ENCODE measurements at places on chromosomes 2 and 18.

DNA sequence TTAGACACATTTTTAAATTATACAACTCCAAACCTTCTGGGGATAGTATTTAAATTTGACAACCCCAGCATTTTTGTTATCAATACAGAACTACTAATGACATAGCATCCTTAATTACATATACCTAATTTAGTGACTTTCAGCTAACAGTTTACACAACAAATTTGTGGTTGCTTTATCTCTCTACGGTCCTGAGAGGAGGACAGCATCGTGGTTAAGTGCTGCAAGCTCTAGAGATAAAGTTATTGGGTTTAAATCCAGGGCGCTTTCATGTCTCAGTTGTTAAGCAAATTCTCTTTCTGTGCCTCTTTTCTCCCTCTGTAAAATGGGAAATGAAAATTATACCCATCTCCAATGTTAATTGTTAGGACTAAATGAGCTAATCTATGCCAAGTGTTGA is 129.3 kb downstream of the METTL4 start:
- H3K4me1 ChIP-seq = no peaks in the 10 kb centered on the region
- no peak overlapping the region for H3K4me3 ChIP-seq
- DNase-seq = no peak
- no peaks in the 10 kb centered on the region for H3K36me3 ChIP-seq
- H3K27me3 ChIP-seq = no peaks in the 10 kb centered on the region

GRCh38 chr18:33833842-33834241 is 255.8 kb downstream of the ASXL3 start:
- H3K27ac ChIP-seq = no peak overlapping the region
- H3K4me1 ChIP-seq = no peaks in the 10 kb centered on the region
- no peaks in the 10 kb centered on the region for H3K36me3 ChIP-seq
- DNase-seq = no peak
- H3K4me3 ChIP-seq = no peak overlapping the region

GRCh38 chr2:26946841-26947784 is 23.3 kb upstream of the MAPRE3 start:
- no peaks in the 10 kb centered on the region for H3K36me3 ChIP-seq
- no peaks in the 10 kb centered on the region for H3K27me3 ChIP-seq

DNA sequence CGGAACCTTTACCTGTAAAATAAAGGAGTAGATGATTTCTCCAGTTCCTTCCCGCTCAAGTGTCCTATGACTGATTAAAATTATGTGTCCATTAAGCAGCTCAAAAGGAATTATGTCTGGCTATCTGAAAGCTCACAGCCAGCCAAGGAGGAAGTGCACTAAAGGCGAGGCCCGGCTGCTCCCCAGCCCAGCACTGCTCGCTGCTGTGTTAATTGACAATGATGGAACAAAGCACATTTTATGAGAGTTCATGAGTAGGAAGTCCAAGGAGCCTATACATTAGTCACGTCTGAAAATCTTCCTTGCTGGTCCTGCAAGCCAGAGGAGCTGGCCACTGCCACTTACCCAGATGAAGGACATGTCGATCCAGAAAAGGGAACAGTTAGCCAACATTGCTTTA is 14.3 kb downstream of the TTC32 start:
- H3K4me3 ChIP-seq = no peak overlapping the region
- no peak overlapping the region for H3K27ac ChIP-seq
- H3K4me1 ChIP-seq = no peaks in the 10 kb centered on the region
- no peak for DNase-seq

- H3K4me1 ChIP-seq = peaks cover 43% of the 10 kb centered on the region
- no peaks in the 10 kb centered on the region for H3K36me3 ChIP-seq
- no peak overlapping the region for H3K4me3 ChIP-seq
- H3K27me3 ChIP-seq = no peaks in the 10 kb centered on the region
These were observed 2.0 kb downstream of the GALNT3 start for GRCh38 chr2:165792104-165792454.

GRCh38 chr2:70643715-70644114 is 90.1 kb upstream of the TGFA start:
- no peaks in the 10 kb centered on the region for H3K36me3 ChIP-seq
- H3K4me1 ChIP-seq = no peaks in the 10 kb centered on the region
- peaks cover 8% of the 10 kb centered on the region for H3K27me3 ChIP-seq
- H3K27ac ChIP-seq = no peak overlapping the region

- H3K4me3 ChIP-seq = no peak overlapping the region
- H3K27ac ChIP-seq = no peak overlapping the region
- no peak for DNase-seq
- H3K36me3 ChIP-seq = no peaks in the 10 kb centered on the region
- no peaks in the 10 kb centered on the region for H3K27me3 ChIP-seq
These were observed 395.2 kb downstream of the CMPK2 start for GRCh38 chr2:6470518-6470917.

DNA sequence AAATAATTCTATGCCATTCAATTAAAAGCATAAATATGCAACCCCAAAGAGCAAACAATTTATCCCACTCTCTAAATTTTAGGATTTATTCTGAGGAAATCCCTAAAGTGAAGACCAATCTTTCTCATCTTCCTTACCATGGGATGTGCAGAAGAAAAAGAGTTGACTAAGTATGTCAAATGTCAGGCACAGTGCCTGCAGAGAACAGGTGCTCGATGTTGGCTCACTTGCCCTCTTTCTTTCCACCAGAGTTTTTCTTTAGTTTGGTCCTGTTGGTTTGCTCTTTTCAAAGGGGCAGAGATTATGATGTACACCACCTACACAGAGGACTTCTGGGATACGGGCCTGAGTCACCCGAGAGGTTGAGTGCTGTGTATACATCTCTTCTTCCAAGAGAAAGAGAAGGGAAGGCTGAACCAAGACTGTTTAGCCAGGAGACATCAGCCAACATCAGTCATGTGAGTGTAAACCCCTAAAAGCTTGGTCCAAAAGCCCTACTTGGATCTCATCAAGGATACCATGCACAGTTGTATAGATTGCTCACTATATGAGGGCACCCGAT is 51.7 kb downstream of the SUMO1 start:
- no peaks in the 10 kb centered on the region for H3K27me3 ChIP-seq
- no peaks in the 10 kb centered on the region for H3K4me1 ChIP-seq
- H3K4me3 ChIP-seq = no peak overlapping the region

DNA sequence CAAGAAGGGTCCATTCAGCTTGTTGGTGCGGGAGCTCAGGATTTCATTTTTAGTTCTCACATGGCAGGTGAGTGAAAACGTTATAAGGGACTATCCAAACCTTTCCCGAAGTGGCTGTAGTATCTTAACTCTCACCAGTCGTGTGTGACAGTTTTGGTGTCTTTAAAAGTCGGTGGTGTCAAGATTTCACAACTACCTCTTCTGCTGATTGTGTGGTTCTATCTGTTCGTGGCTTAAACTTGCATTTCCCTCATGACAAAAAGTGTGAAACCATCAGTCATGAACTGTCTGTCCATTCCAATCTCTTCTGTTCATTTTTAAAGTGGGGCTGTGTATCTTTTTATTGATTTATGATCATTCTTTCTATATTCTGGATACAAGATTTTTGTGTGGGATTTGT is 3.8 kb upstream of the AQP12B start:
- no peaks in the 10 kb centered on the region for H3K36me3 ChIP-seq
- no peaks in the 10 kb centered on the region for H3K4me1 ChIP-seq
- H3K4me3 ChIP-seq = no peak overlapping the region
- no peak for DNase-seq
- no peaks in the 10 kb centered on the region for H3K27me3 ChIP-seq

- no peaks in the 10 kb centered on the region for H3K36me3 ChIP-seq
- H3K27me3 ChIP-seq = no peaks in the 10 kb centered on the region
- H3K4me3 ChIP-seq = peak overlapping the region; percentile 89
- H3K4me1 ChIP-seq = peaks cover 36% of the 10 kb centered on the region
- H3K27ac ChIP-seq = no peak overlapping the region
- no peak for DNase-seq
These were observed 678 bp upstream of the VAPA start for GRCh38 chr18:9913151-9913525.

DNA sequence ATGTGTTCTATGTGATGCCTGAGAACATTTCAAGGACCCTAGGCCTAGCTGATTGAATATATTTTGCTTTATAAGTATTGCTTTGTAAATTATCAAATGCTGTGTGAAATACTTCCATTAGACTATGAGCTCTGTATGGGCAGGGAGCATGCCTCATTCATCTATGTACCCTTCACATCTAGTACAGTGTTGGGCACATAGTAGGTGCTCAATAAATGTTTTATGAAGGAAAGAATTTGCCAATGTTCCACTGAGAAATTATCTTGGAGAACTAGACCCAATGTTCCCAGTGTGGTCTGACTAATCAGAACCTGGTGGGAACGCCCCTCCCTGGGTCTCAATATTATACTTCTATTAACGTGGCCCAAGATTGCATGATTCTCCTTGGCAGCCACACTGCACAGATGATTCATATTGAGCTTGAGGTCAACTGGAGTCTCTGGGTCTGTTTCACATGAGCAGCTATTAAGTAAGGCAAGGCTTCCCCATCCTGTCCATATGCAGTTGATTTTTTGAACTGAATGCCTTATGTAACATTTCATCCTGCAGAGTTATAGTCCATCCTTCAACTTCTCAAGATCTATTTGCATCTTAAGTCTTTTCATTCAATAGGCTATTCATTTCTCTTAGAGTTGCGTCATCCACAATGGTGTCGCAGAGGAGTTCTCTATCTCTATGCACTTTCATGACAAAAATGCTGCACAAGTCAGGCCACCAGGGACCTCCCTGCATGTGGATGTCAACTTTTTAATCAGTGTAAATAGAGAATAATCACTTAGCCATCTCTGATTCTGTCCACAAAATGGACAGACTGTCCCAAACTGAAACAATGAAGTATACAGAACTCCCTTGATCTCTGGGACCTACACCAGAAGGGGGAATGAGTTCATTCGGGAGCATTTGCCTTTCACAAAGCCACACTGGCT is 257.6 kb downstream of the CYP26B1 start:
- H3K4me3 ChIP-seq = no peak overlapping the region
- H3K4me1 ChIP-seq = no peaks in the 10 kb centered on the region
- peaks cover 9% of the 10 kb centered on the region for H3K27me3 ChIP-seq
- H3K36me3 ChIP-seq = no peaks in the 10 kb centered on the region

DNA sequence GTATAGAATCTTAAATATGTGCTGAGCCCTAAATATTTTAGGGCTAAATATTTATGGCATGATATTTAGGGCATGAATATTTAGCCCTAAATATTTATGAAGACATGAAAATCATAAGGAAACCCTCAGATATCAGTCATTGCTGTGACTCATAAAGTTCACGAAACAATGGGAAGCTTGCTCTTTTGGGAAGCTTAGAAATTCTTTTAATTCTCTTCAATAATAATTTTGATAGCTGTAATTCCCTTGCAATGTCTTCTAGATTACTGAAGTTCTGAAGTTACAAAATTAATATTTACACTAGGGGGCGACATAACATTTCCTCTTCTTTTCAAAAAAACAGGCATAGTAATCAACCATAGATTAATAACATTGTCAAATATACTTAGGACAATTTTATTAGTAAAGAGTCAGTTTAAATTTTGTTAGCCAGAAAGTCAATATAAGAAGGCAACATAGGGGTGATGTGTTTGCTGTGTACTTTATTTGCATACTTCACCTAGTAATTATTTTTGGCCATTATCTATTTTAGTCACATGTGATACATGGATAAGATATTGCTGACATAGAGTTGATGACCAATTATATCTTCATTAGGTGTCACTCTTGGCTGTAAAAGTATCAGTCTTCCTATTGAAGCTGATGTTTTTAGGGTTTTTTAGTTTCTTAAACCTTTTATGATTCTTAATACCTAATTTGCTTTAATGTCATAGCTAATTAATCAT is 13.2 kb downstream of the ZNF804A start:
- H3K36me3 ChIP-seq = no peaks in the 10 kb centered on the region
- no peaks in the 10 kb centered on the region for H3K27me3 ChIP-seq
- H3K4me3 ChIP-seq = no peak overlapping the region
- DNase-seq = peak; percentile 71

- no peak overlapping the region for H3K4me3 ChIP-seq
- no peak overlapping the region for H3K27ac ChIP-seq
- H3K36me3 ChIP-seq = no peaks in the 10 kb centered on the region
- no peak for DNase-seq
- H3K27me3 ChIP-seq = no peaks in the 10 kb centered on the region
These were observed 37.1 kb downstream of the EVA1A start for GRCh38 chr2:75523313-75524275.

DNA sequence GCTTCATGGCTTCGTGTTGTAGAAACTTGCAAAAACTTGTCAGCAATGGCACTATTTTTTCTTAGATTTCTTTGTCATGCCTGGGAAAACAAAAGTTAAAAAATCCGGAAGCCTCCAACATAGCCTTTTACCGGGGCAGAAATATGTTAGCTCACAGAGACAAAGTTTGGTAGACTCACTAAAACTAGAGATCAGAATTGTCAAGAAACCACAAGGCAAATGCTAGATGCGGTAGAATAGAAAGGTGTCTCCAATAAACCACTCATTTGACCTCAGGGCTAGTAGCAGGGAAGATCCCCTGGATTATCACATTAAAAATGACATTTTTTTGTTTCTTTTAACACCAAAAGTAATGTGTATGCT is 405 bp downstream of the CASP10 start:
- peak overlapping the region; percentile 98 for H3K4me3 ChIP-seq
- peaks cover 10% of the 10 kb centered on the region for H3K36me3 ChIP-seq
- H3K4me1 ChIP-seq = peaks cover 52% of the 10 kb centered on the region
- H3K27me3 ChIP-seq = no peaks in the 10 kb centered on the region

DNA sequence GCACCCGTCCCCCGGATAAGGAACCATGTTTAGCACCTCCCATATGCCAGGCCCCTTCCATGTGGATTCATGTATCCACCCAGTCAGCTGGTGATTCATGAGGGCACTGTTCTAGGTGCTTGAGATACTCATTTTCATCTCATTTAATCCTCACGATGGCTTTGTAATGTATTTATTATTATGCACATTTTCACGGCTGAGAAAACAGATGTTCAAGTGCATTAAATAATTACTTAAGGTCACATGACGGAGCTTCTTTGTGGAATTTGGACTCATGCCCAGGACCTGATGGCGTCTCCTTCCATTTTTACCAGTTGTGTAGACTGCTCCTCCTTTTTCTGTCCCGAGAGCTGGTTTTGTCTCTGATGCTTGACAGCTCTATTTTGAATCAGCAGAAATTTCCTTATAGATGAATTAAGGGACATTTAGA is 72.2 kb upstream of the RBM44 start:
- H3K36me3 ChIP-seq = peaks cover 12% of the 10 kb centered on the region
- peak; percentile 62 for DNase-seq
- no peak overlapping the region for H3K4me3 ChIP-seq
- peaks cover 34% of the 10 kb centered on the region for H3K4me1 ChIP-seq

- no peak overlapping the region for H3K27ac ChIP-seq
- H3K4me1 ChIP-seq = no peaks in the 10 kb centered on the region
- H3K4me3 ChIP-seq = no peak overlapping the region
- H3K36me3 ChIP-seq = no peaks in the 10 kb centered on the region
These were observed 239.0 kb upstream of the MMADHC start for GRCh38 chr2:149826471-149827125.

- DNase-seq = no peak
- peaks cover 9% of the 10 kb centered on the region for H3K4me1 ChIP-seq
- H3K27me3 ChIP-seq = no peaks in the 10 kb centered on the region
- H3K4me3 ChIP-seq = no peak overlapping the region
- H3K36me3 ChIP-seq = no peaks in the 10 kb centered on the region
These were observed 4.0 kb downstream of the SERPINB13 start for GRCh38 chr18:63590966-63591695.

GRCh38 chr2:147689220-147689909 is 155.5 kb upstream of the ACVR2A start:
- no peak overlapping the region for H3K27ac ChIP-seq
- H3K36me3 ChIP-seq = no peaks in the 10 kb centered on the region
- DNase-seq = peak; percentile 29

GRCh38 chr2:182891611-182892010 is 25.2 kb upstream of the FRZB start:
- no peaks in the 10 kb centered on the region for H3K4me1 ChIP-seq
- no peak overlapping the region for H3K27ac ChIP-seq
- no peak for DNase-seq
- no peaks in the 10 kb centered on the region for H3K27me3 ChIP-seq
- no peak overlapping the region for H3K4me3 ChIP-seq
- H3K36me3 ChIP-seq = no peaks in the 10 kb centered on the region

Measured in common myeloid progenitor, CD34-positive (primary cell).